Skeletal muscle cell (primary cell): ENCODE measurements at places on chromosomes 5 and 9.

- no peak for DNase-seq
These were observed 17.3 kb downstream of the TCF7 start for GRCh38 chr5:134131578-134132350.

DNA sequence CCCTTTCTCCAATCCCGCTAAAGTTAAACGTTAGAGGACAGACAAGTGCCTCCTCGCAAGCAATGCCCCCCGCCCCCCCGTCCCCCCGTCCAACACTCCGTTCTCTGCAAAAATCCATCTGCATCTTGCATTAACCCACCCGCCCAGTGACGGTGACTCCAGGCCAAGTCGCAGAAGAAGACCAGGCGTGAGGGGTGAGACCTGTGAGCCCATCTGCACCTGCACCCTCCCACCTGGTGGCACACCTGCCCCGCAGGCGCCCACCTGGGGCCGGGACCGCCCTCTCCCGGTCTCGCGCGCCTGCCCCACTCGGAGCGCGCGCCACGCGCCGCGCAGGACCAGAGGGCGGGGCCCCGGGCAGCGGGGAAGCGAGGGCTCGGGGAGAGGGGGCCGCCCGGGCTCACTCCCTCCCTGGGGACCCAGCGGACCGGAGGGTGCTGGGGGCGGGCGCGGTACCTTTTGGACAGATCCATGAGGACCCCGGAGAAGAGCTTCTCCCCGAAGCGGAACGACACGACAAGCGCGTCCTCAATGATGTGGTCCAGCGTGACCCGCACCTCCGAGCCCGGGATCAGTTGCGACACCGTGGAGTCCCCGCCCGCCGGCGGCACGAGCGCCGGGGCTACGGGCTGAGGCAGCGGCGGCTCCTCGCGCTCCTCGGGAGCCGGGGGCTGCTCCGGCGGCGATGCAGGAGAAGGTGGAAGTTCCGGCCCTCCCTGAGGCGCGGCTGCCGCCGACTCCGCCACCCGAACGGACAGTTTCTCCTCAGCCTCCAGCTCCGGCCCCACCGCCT is 705 bp downstream of the PWWP2A start:
- no peak for DNase-seq

DNA sequence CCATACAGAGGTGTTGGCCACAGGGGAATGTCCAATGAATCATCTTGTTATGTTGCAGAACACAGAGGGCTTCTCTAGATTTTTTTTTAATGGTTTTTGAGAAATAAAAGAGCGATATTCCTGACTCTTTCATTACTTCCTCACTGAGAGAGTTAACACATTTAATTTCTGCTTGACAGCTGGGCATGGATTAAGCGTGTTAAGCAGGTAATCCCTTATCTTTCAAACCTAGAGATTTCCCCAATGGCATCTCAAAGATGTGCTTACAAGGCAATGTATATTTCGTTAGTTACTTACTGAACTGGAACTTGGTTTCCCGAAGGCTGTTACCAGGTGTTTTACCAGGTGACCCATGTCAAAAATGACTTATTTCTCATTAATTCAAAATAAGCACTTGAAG is 21.8 kb upstream of the ADCY2 start:
- DNase-seq = no peak

GRCh38 chr5:132640613-132641012 is 17.4 kb upstream of the IL13 start:
- no peak for DNase-seq

DNA sequence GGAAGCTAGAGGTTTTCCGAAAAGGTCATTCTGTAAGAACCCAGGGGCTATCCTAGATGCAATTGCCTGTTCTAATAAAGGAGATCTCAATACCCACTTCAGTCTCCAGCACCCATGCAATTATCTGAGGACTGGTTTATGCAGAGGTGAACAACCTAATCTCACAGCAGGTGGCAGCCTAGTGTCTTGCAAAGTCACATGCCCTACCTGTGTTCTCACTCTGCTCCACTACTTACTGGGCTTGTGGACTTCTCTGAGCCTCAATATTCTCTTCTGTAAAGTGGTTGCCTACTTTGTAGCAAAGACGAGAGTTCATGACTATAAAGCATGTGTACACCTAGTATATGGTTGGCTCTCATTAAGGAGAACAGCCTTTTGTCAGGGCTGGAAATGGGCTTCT is 21.0 kb upstream of the ALDH1B1 start:
- DNase-seq = no peak

DNA sequence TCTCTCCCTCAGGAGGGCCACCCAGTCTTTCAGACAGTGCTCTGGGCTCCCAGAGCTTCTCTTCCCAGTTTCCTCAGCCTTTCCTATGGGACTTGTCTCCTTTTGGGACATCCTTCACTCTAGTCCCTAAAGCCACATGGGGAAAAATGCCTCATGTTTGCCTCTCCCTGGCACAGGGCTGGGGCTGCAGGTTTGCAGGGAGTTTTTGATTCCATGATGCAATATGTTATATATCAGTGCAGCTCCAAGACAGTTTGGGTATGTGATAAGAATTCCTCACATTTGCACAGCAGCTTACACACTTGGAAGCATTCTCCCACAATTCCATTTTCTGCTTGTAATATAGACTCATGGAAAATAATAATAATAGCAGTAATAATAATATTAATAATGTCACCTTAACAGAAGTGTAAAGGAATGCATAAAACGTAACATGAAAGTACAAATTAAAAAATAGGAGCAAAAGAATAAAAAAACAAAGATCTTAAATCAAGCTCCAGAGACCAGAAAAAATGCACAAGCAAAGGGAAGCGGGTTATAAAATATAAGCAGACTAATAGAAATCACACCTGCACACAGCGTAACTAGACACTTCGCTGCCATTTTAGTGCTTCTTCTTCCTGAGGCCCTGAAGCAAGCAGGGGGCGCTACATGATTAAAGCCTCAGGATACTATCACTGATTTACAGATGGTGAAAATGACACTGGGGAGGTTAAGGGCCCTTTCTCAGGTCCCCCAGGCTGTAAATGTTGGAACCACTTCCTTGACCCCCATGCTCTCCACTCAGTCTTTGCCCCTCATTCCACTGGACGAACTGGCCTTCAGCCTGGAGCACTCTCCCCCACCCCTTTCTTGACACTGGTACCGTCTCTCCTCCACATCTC is 70.0 kb upstream of the IL17B start:
- no peak for DNase-seq

DNA sequence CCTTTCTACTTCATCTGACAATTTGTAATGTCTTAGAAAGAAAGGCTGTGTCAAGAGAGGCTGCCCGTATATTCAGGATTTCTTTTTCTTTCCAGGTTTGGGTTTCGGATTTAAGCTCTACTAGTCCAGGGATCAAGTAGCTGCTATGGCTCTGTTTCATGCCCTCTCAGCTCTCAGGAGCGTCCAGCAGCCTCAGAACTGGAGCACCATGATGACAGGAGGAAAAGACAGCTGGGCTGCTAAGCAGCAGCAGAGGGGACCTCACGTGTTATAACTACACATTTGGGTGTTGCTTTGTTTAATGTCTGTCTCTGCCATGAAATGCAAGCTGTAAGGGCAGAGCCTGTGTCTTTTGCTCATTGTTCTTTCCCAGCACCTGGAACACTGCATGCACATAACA is 28.5 kb downstream of the TBC1D2 start:
- DNase-seq = no peak

DNA sequence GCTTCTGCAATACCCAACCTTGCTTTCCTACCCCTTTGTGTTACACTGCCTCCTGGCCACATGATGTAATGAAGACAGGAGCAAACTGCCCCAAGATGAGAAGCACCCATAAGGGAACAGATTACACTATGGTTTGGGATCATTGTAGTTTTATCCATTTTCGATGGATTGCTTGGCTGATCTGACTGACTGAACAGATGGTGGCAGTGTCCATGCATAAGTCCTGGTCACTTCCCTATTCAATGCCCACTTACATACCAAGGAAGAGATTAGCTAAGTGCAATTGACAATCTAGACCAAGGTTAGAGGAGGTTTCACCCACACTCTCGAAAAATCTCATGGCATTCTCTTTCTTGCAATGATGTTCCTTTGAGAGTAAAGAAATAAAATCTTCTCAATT is 319.9 kb downstream of the RAB3C start:
- DNase-seq = no peak

DNA sequence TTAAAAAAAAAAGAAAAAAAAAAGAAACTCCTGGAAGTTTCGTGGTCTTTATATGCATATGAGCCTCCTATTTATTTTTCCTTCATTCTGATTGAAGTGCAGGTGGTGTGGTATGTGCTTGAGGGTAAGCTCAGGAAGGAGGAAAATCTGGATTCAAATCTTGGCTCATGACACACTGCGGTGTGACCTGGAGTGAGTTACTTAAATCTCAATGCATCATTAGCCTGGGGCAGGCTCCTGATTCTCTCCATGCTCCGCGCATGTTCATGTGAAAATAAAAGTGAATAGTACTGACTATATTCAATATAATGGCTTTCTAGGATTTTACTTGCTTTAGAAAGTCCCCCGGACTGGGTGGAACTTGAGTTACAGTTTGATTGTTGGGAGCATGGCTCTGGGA is 35.6 kb downstream of the PTTG1 start:
- no peak for DNase-seq

DNA sequence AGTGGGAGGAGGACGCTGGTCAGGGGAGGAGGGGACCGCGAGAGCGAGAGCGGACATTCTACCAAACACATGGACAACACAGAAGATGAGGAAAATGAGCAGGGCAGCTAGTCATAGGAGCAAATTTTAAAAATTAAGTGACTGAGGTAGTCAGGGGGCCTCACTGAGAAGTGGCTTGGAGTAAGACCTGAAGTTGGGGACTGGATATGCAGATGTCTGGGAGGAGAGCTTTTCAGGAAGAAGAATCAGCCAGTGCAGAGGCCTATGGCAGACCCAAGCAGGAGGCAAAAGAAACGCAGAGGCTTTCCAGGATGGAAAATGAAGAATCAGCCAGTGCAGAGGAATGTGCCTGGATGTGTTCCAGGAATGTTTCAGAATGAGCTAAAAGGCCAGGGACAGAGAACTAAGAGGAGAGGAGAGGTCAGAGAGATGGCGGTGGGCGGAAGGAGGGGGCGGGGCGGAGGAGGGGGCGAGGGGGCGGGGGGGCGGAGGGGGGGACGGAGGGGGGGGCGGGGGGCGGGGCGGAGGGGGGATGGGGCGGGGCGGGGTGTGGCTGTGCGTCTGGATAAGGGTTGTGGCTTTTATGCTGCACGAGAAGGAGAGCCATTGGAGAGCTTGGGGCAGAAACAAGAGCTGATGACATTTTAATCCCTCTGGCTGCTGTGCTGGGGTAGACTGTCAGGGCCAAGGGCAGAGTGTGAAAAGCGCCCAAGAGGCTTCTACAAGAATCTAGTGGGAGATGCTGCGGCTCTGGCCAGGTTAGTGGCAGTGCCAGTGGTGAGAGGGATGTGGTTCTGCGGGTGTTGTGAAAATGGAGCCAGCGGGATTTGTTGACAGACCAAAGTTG is 129.6 kb downstream of the KCNIP1 start:
- peak; percentile 51 for DNase-seq

GRCh38 chr5:123217173-123217572 is 128.1 kb downstream of the PRDM6 start:
- no peak for DNase-seq

DNA sequence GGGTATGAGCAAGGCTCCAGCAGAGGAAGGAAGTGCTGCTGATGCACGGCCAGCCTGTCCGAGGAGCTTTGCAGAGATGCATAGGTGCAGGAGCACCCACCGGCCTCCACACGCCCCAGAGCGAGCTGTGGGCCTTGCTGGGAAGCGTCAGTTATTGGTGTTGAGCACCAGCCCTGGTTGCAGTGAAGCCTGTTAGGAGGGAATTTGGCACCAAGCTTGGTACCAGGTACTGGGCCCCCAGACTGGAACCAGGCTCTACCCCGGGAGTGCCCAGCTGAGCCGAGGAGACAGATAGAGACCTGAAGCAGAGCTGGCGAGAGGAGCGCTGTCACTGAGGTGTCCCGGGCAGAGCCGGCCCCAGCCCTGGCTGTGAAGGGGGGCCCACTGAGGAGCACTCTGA is 5.2 kb downstream of the TCF7 start:
- no peak for DNase-seq

GRCh38 chr5:93120771-93121170 is 460.2 kb downstream of the NR2F1-AS1 start:
- no peak for DNase-seq

DNA sequence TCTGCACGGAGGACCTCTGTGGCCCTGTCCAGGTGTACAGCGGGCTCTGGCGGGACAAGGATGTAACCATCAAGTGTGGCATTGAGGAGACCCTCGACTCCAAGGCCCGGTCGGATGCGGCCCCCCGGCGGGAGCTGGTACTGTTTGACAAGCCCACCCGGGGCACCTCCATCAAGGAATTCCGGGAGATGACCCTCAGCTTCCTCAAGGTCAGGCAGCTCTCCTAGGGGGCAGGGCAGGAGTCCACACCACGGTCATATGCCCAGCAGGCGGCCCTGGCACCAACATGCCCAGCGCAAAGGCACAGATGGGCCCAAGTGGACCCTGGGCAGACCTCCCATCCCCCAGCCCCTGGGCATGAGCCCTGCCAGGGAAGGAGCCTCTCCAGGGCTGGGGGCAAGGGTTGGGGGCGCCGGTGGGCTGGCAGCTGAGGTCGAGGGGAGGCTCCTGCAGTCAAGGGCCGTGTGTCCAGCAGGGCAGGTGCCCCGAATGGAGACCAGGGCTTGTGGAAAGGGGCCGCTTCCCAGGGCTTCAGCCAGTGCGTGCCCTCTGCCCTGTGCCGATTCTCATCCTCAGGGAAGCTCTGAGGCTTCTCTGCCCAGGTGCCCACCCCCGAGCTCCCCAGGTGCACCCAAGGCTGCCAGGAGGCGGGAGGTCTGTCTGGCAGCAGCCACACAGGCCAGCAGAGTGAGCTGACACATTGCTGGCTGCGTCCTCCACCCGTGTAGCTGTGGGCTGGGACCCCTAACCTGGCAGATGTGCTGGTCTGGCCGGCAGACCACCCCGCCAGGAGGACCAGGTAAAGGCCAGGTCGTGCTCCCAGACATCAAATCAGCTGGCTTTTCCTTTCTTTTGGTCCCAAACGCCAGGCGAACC is 10.0 kb downstream of the DIPK1B start:
- DNase-seq = no peak

DNA sequence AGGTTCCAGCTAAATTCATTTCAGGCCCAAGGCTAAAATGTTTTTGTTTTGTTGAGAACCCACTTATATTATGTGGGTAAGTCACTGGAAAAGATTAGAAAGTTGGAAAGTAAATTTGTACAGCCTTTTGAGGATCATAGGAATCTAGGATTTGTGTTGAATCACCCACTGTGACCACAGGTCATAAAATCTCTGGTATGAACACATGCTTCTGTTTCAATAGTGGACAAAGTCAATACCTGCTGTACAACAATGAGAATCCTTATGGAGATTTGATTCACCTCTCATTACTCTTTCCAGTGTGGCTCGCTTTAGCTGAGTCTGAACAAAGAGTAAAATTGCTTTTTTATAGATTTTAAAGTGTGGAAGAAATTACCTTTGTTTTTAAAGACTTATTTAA is 369.5 kb downstream of the TMEM167A start:
- no peak for DNase-seq
